ENCODE measurements at places on chromosomes 7 and 10. TPM values are rescaled to one million over a fixed set of nuclear protein-coding genes. Genes with fewer than 3 reads are reported as not detected.

OR2A14 gene
- not detected for total RNA-seq

TET1 gene
- 3.2 TPM for total RNA-seq

SPAM1 gene
- not detected for total RNA-seq

GIMAP2 gene
- 9.6 TPM for total RNA-seq

CC2D2B gene
- 2.5 TPM for total RNA-seq

ZWINT gene
- total RNA-seq: 3.9 TPM

DNAAF5 gene
- 29.7 TPM for total RNA-seq

ZNF365 gene
- total RNA-seq: 0.74 TPM

CDH23 gene
- 10.3 TPM for total RNA-seq
